ENCODE measurements at places on chromosomes 16 and 17. TPM values are rescaled to one million over a fixed set of nuclear protein-coding genes. Genes with fewer than 3 reads are reported as not detected.
A peak's percentile ranks its signal among the peaks of the same experiment; 100 is the strongest.

The STX1B gene
- total RNA-seq = 0.13 TPM

GRCh38 chr16:27917949-27918348 lies 145.6 kb downstream of the GSG1L start:
- DNase-seq = no peak

DNA sequence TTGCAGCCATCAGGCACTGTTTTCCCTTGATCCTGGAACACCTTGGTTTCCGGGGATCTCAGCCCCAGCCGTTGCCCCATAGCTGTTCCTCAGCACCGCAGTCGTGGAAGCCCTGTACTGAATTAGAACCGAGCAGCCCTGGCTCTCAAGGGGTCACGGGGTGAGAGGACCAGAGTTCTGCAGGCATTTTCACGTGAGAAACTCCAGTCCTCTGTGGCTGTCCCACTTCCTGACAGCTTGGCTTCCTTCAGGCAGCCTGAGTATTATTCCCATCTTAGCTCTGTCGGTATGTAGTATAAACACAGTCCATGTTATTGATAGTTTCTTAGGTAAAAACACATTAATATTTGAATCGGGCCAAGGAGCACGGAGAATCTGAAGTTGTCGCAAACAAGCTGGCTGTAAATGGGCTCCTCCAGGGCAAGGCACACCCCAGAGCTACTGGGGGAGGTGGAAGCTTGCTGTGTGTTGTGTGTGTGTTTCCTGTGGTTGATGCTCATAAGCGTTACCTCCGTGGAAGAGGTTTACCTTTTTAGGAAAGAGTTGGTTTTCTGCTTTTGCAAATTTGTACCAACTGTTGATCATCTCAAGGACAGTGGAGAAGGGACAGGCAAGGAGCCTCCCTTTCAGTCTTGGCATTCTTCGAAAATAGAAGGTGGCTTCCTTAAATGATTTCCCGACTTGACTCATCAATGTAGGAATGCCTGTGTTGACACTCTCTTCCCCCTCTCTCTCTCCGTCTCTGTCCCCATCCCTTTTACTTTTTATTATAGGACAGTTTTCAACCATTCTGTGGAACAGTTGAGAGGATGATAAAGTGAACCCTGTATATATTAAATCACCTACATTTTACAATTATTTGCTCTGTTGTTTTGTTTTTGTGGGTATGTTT lies 208.9 kb upstream of the CHMP6 start:
- peak; percentile 45 for DNase-seq

The TVP23A gene
- 1.4 TPM for total RNA-seq

The TPSG1 gene
- not detected for total RNA-seq
